ENCODE measurements at places on chromosomes 2 and 18.

- peaks cover 28% of the 10 kb centered on the region for H3K4me1 ChIP-seq
- no peak overlapping the region for H3K27ac ChIP-seq
- no peaks in the 10 kb centered on the region for H3K36me3 ChIP-seq
- H3K4me3 ChIP-seq, result no peak overlapping the region
- no peaks in the 10 kb centered on the region for H3K27me3 ChIP-seq
- DNase-seq, result peak; percentile 34
Observed at GRCh38 chr2:179268277-179268925, 3.8 kb upstream of the SESTD1 start.

DNA sequence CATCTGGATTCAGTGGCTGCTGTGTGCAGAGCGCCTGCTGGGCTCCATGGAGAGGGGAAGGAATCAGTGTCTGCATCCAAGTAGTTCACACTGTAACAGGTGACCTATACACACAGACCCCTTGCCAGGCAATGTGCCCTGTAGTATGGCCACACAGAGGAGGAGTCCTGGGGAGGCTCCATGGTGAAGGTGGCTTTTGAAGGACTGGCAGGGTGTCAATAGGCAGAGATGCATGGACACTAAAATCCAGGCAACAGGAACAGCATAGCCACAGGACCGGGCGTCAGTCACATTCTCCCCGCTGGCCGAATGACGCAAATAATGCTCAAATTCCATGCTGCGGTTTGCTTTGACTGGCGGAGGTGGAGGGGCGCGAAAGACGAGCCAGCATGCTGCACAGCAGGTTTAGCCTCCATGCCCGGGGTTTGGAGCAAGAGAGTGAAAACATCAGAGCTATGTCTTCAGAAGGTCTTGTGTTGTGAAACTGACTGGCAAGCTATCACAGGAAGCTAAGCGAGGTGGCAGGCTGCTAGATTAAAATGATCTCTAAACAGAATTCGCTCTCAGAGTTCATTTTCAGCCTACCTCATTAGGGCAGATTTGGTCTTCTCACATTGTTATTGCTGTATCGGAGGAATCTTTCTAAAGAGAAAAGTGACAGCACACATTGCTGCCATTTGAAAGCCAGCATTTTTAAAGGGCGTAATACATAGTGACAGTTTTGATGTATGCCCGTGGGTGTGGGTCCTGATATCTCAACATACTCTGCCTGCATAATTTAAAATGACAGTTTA, 1.2 kb upstream of the CHMP1B start:
- H3K27me3 ChIP-seq, result no peaks in the 10 kb centered on the region
- H3K4me1 ChIP-seq, result peaks cover 20% of the 10 kb centered on the region
- no peak overlapping the region for H3K4me3 ChIP-seq
- no peak overlapping the region for H3K27ac ChIP-seq
- peak; percentile 47 for DNase-seq

DNA sequence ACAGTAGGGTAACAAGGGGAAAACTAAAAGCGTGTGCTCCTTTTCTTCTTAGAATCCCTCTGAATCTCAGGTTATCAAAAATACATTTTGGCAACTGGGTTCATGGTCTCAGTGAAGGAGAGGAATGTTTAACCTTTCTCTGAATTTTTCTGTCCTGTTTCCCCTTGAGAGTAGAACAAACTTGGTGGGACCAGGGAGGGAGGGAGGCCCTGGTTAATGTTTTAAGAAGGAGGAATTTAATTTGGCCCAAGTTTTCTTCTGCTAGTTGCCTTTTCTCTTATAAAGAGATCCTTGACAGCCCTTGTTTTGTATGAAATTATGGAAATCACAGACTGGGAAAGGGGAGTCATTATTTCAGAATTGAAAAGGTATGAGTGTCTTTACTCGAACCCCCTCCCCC, 12.2 kb upstream of the POU3F3 start:
- peaks cover 78% of the 10 kb centered on the region for H3K27me3 ChIP-seq
- no peak for DNase-seq
- H3K4me1 ChIP-seq, result peaks cover 17% of the 10 kb centered on the region
- H3K27ac ChIP-seq, result no peak overlapping the region

DNA sequence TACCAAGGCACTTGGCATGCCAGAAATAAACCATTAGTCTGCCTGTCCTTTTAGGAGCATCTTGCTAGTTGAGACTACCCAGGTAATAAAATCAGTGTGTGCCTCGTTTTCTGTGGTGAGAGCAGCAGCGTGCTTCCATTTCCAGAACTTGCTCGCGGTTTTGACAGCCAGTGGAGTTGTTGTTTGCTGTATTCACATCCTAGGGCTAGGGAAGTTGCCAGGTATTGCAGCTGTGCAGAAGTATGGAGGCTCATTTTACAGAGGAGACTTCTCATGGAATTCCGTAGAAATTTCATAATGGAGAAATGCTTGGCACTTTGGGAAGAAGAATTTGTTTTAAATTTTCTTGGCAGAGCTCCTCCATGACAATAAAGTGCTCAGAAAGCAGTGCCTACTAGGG, 1355.1 kb upstream of the ZEB2 start:
- no peaks in the 10 kb centered on the region for H3K27me3 ChIP-seq
- no peaks in the 10 kb centered on the region for H3K36me3 ChIP-seq
- no peak for DNase-seq
- no peak overlapping the region for H3K27ac ChIP-seq
- no peaks in the 10 kb centered on the region for H3K4me1 ChIP-seq
- no peak overlapping the region for H3K4me3 ChIP-seq

DNA sequence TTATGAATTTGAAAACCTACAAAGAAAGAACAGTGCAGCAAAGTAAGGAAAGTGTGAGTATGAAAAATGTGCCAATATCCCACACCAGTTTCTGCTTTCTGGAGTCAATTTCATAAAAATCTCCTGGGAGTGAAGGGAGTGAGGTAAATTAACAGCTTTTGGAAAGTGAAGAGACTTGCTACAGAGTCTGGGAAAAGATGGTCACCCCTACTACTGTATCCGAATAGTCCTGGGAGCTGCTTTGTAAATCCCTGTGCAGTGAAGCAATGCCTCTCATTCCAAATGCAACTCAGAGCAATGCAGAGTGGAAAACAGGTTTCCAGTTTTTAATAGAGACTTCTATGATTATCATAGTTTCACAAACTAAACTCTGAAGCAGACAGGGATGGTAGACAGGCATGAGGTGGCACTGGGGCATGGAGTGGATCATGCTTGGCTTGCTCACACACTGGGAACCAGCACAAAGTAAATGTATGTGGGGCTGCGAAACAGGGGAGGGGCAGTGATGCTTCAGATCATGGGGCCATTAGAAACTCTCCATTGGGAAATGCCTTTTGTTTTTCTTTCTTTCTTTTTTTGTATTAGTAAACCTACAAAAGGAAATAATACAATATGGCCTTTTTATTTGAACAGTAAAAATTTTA, 10.6 kb downstream of the COL5A2 start:
- no peak overlapping the region for H3K27ac ChIP-seq
- no peak for DNase-seq
- H3K36me3 ChIP-seq, result no peaks in the 10 kb centered on the region
- H3K27me3 ChIP-seq, result no peaks in the 10 kb centered on the region
- no peaks in the 10 kb centered on the region for H3K4me1 ChIP-seq

DNA sequence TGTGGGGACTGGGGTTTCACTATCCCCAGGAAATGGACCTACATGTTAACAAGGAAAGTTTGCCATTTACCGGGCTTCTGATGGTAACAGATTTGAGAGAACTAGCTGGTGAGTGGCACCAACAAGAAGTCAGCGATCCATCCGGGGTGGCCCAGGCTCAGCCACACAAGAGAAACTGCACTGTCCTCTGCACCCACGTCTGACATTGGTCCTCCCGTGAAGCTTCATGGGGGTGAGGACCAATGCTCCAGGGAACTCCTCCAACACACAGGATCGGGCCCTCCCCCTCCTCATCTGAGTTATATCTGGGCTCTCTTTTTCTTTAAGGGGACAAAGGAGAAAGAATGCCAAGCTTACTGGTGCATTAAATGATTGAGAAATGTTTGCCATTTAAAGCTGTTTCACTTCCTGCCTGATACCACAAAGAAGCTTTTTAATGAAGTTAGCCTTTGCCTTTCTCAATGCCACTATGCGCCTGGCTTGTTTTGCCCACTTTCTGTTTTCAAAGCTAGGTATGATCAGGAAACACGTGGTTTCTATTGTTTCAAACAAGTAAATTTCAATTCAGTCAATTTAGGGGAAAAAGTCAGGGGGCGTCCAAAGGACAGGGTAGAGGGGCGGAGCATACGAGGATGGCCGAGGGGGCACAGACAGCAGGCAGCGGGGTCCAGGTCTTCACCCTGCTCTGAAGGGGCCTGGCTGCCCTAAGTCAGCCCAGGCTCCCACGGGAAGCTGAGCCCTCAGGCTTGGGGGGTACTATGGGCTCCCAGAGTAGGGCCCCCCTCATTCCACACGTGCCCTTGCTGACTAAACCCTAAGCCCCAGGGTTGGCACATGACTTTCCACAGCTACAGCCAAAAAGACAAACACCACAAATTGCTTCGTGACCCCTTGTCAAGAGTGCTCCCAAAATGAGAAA, 204.0 kb upstream of the ID2 start:
- H3K36me3 ChIP-seq, result no peaks in the 10 kb centered on the region
- H3K27ac ChIP-seq, result no peak overlapping the region
- no peak overlapping the region for H3K4me3 ChIP-seq
- peaks cover 4% of the 10 kb centered on the region for H3K4me1 ChIP-seq
- no peaks in the 10 kb centered on the region for H3K27me3 ChIP-seq

- no peaks in the 10 kb centered on the region for H3K36me3 ChIP-seq
- no peaks in the 10 kb centered on the region for H3K4me1 ChIP-seq
- no peak overlapping the region for H3K4me3 ChIP-seq
- H3K27me3 ChIP-seq, result no peaks in the 10 kb centered on the region
- H3K27ac ChIP-seq, result no peak overlapping the region
- no peak for DNase-seq
Observed at GRCh38 chr2:72026819-72027425, 120.7 kb downstream of the CYP26B1 start.

- no peak for DNase-seq
- H3K36me3 ChIP-seq, result no peaks in the 10 kb centered on the region
- no peak overlapping the region for H3K27ac ChIP-seq
- H3K27me3 ChIP-seq, result no peaks in the 10 kb centered on the region
Observed at GRCh38 chr2:120053891-120054290, 41.0 kb downstream of the EPB41L5 start.

GRCh38 chr2:60247471-60247870, 306.0 kb downstream of the BCL11A start:
- peak; percentile 74 for DNase-seq
- no peaks in the 10 kb centered on the region for H3K36me3 ChIP-seq
- H3K4me1 ChIP-seq, result peaks cover 15% of the 10 kb centered on the region
- no peaks in the 10 kb centered on the region for H3K27me3 ChIP-seq

- H3K4me3 ChIP-seq, result no peak overlapping the region
- peaks cover 25% of the 10 kb centered on the region for H3K4me1 ChIP-seq
- no peaks in the 10 kb centered on the region for H3K27me3 ChIP-seq
- no peak overlapping the region for H3K27ac ChIP-seq
- H3K36me3 ChIP-seq, result no peaks in the 10 kb centered on the region
Observed at GRCh38 chr2:54581326-54582039, 125.4 kb downstream of the SPTBN1 start.

- no peaks in the 10 kb centered on the region for H3K4me1 ChIP-seq
- H3K27ac ChIP-seq, result no peak overlapping the region
- peaks cover 24% of the 10 kb centered on the region for H3K36me3 ChIP-seq
- H3K27me3 ChIP-seq, result no peaks in the 10 kb centered on the region
Observed at GRCh38 chr2:10794876-10795275, 17.7 kb downstream of the PDIA6 start.

- H3K4me1 ChIP-seq, result peaks cover 14% of the 10 kb centered on the region
- H3K4me3 ChIP-seq, result no peak overlapping the region
- H3K27ac ChIP-seq, result no peak overlapping the region
- H3K36me3 ChIP-seq, result no peaks in the 10 kb centered on the region
Observed at GRCh38 chr2:15040429-15041084, 408.0 kb downstream of the LRATD1 start.

GRCh38 chr2:205934443-205934842, 151.5 kb downstream of the INO80D start:
- H3K36me3 ChIP-seq, result no peaks in the 10 kb centered on the region
- H3K4me3 ChIP-seq, result no peak overlapping the region
- no peak for DNase-seq

GRCh38 chr2:232584238-232584637, 33.7 kb downstream of the EIF4E2 start:
- H3K36me3 ChIP-seq, result no peaks in the 10 kb centered on the region
- H3K27me3 ChIP-seq, result no peaks in the 10 kb centered on the region
- H3K27ac ChIP-seq, result no peak overlapping the region

GRCh38 chr18:78713069-78713468, 266.5 kb upstream of the SALL3 start:
- H3K27ac ChIP-seq, result no peak overlapping the region
- H3K36me3 ChIP-seq, result no peaks in the 10 kb centered on the region
- H3K4me3 ChIP-seq, result no peak overlapping the region
- DNase-seq, result peak; percentile 86
- no peaks in the 10 kb centered on the region for H3K4me1 ChIP-seq

DNA sequence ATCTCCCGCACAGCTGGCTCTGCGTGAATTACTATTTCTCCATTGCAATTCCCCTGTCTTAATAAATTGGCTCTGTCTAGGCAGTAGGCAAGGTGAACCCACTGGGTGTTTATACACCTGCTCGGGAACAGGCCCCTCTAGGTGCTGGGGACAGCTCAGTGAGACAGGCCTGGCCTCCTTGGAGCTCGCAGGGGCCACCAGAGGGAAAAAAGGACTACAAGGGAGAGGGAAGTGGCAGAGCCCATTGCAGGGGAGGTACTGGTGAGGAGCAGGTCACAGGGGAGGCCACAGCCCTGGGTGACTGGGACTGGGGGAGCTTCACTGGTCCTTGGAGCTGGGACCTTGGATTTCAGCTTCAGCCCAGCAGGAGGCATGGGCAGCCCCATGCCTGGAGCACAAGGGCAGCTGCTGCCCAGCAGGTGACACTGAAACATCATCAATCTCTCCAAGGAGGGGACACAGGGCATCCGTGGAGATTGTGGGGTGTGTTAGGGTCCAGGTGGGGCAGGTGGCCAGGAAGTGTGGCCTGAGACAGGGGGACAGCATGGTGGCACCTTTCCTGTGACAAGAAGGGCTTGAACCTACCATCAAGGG, 31.2 kb downstream of the NGEF start:
- H3K4me1 ChIP-seq, result no peaks in the 10 kb centered on the region
- no peak for DNase-seq
- no peak overlapping the region for H3K27ac ChIP-seq
- H3K4me3 ChIP-seq, result no peak overlapping the region

DNA sequence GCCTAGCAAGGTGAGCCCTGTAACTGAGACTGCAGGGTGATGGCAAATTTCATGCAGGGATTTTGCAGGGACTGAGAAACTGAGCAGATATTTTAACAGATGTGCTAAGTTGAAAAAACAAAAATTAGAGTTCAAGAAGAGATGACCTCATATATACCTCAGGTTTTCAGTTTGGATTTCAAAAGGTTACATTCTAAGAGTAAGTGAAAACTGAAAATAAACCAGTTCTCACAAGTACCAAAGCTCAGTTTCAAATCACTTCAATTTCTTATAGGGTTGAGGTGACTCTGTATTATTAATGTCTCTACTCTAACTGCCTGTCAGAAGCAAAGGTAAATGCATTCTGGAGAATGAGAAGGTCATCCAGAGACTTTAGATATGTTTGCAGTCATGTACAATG, 237.4 kb upstream of the VRK2 start:
- H3K4me1 ChIP-seq, result no peaks in the 10 kb centered on the region
- no peak overlapping the region for H3K27ac ChIP-seq
- no peaks in the 10 kb centered on the region for H3K27me3 ChIP-seq
- H3K36me3 ChIP-seq, result no peaks in the 10 kb centered on the region
